ENCODE measurements at places on chromosomes 2 and 18.

DNA sequence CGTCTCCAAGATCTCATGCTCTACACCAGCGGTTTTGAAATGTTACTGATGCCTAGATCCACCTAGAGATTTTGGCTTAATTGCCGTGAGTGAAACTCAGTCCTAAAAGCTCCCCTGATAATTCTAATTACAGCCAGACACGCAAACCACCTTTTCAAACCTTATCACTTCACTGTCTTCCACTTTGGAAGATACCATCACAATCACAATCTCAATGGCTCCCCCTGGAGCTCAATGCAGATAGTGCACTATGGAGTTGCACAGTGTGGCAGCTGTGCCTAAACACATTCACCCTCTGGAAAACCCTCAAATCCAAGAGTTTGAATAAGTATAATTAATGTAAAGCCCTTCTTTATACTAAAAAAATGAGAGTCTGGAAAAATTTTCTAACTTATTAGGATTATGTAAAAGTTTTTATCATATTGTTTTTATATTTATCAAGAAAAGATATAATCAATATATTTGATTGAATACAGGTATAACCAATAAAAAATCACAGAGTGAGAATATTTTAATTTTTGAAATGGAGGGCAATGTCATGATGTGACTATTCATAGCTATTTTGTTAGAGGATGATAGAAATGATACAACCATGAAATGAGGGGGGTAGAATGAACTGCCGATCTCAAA is 102.9 kb upstream of the SLC8A1 start:
- DNase-seq: peak; percentile 4

GRCh38 chr2:226911932-226912331 is 76.1 kb downstream of the RHBDD1 start:
- DNase-seq: no peak

- no peak for DNase-seq
These were observed 42.4 kb downstream of the TMEM18 start for GRCh38 chr2:634636-635388.

GRCh38 chr2:118813111-118813510 is 34.3 kb downstream of the EN1 start:
- DNase-seq: no peak

DNA sequence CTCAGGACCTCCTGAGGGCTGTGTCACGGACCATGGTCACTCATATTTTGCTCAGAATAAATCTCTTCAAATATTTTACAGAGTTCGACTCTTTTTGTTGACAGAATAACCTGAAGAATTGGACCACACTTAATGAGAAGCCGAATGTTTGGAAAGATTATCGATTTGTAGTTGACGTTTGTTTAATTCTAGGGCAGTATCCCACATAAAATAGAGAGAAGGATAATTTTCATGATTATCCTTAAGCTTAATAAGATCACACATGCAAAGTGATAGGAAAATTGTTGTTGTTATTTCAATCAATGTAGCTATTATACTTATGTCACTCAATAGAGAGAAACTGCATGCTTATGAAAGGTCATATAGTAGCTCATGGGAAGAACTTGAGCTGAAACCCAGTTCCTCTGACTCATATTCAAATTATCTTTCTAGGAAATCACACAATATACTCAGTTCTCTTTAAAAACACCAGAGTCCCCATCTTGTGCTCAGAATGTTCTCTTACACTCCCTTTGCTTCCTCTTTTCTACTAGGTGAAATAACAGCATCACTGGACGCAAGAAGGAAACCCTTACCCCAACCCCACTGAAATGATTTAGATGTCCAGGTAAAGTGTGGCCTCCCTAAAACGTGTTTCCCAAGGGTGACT is 982.1 kb downstream of the TSN start:
- no peak for DNase-seq

GRCh38 chr2:213640738-213641425 is 356.6 kb downstream of the SPAG16 start:
- no peak for DNase-seq

GRCh38 chr2:207264310-207264709 is 98.6 kb upstream of the KLF7 start:
- DNase-seq: no peak

DNA sequence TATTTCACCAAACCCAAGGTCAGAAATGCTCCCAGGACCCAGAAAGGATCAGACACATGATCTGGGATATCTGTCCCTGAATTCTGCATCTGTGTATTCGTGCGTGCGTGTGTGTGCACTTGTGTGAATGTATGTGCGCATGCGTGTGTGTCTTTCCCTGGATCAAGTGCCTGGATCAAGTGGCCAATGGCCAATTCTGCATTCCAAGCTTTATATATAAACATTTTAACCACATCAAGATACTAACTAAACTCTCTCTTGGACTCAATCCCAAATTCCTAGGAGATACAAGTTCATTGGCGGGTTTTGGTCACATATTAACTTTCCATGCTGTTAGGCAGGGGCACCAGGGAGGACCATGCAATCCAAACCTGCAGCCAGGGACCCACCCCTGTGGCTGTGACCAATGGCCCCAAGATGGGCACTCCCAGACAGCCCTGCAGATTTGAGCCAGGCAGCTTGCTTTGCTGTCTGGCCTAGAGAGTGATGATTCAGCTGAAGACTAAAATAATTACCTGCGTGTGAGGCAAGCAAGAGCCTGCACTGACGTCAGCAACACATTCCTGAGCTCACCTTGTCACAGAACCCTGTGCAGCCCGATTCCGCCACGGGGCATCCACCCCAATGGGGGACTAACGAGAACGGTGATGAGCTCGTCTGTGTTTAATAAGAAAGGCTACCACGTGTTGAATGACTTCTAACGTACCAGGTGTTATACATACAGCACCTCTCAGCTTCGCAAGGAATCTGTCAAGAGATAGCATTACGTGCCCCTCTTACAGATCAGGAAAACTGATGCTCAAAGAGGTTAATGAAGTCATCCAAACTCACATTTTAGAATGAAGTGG is 45.3 kb upstream of the ROCK2 start:
- DNase-seq: no peak

GRCh38 chr18:45667056-45667736 is 51.9 kb downstream of the SLC14A2 start:
- no peak for DNase-seq

- no peak for DNase-seq
These were observed 108.5 kb upstream of the COL5A2 start for GRCh38 chr2:189287982-189288521.

- no peak for DNase-seq
These were observed 100.7 kb downstream of the ANKRD44 start for GRCh38 chr2:197209742-197210408.

- DNase-seq: no peak
These were observed 513.6 kb upstream of the LRRTM4 start for GRCh38 chr2:78035804-78036203.

DNA sequence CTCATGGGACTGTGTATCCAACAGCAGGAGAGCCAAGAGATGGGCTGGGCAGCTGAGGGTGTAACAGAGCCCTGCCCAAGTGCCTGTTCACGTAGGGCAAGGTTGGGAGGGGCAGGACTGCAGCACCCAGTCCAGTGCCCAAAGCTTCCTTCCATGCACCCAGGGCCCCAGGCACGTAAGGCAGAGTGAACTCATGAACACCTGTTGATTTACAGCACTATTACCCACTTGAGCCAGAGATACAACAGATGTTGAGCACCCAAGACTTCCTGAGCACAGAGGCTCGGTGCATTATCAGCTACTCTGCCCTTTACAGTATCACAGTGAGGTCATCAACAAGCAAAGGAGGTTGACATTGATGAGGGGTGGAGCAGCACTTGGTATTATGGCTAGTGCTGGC is 50.2 kb upstream of the FHL2 start:
- no peak for DNase-seq

- no peak for DNase-seq
These were observed 71.5 kb downstream of the SFXN5 start for GRCh38 chr2:72999729-73000725.

GRCh38 chr2:81324046-81324445 is 1019.5 kb upstream of the LRRTM1 start:
- DNase-seq: no peak

GRCh38 chr18:44742718-44743311 is 62.1 kb downstream of the SETBP1 start:
- DNase-seq: no peak

GRCh38 chr2:9423100-9423921 is at the start of the genes CPSF3 and ITGB1BP1:
Gene CPSF3, plus strand, starts transcription at chr2:9423654. Its CDS starts 120 bp downstream, at chr2:9423774.
Gene ITGB1BP1, minus strand, starts transcription at chr2:9423528. Its CDS starts 4,831 bp downstream, at chr2:9418697.
- peak; percentile 95 for DNase-seq

GRCh38 chr2:149841396-149841795 is 253.8 kb upstream of the MMADHC start:
- DNase-seq: no peak

- DNase-seq: no peak
These were observed 551.7 kb downstream of the SLC4A3 start for GRCh38 chr2:220178991-220179695.

- DNase-seq: no peak
These were observed 218.4 kb downstream of the TMEM163 start for GRCh38 chr2:134500211-134500935.

DNA sequence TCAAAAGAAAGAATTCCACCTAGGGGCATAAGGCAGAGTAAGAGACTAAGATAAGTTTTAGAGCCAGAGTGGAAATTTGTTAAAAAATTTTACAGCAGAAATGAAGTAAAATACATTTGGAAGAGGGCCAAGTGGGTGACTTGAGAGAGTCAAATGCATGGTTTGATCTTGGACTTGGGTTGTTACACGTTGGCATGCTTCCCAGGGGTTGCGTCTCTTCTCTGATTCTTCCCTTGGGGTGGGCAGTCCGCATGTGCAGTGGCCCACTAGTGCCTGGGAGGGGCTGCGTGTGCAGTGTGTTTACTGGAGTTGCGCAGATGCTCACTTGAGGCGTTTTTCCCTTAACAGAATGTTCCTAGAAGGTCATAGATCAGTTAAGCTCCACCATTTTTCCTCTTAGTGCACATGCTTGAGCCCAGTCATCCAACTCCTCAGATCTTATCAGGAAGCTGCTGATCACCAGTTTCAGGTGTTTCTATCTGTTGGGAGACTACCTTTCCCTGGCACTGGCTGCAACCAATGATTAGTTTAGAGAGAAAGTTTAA is 13.1 kb downstream of the SEH1L start:
- DNase-seq: no peak

GRCh38 chr2:23241121-23241520 is 143.9 kb upstream of the KLHL29 start:
- DNase-seq: no peak

- DNase-seq: no peak
These were observed 31.7 kb downstream of the SLC40A1 start for GRCh38 chr2:189548666-189549448.

GRCh38 chr18:62412231-62412979 is 87.3 kb downstream of the TNFRSF11A start:
- no peak for DNase-seq

DNA sequence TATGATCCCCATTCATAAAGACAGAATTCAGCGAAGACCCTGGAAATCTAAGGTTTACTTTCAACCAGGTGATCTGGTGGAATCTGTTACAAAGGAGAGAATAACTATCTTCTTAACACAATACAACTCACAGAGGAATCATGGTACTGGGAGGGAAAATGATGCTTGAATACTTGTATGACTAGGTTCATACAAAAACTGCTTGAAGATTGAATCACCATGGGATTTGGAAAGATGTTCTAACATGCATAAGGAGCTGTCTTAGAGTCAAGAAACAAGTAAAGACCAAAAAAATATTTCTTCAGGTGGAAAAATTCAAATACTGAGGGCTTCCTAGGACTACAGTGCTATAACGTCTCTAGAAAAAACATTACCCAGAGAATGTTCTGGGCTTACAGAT is 32.2 kb downstream of the COL5A2 start:
- no peak for DNase-seq

GRCh38 chr2:74881626-74882298 is 47.8 kb downstream of the HK2 start:
- DNase-seq: no peak

DNA sequence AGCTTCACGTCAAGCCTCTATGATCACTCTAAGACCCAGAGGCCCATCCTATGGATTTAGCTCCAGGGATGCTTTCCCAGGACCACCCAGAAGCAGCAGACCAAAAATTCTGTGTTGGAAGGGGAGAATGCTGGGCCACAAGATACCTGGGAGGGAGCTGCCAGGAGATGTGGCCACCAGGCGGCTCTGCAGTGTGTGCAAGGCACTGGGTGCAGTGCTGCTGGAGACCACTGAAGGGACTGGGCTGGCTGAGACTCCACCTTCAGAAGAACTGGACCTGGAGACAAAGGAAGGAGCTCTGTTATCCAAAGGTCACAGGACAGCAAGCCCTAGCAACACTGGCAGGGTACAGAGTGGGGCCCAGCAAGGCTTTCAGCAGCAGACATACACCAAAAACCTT is 34.0 kb downstream of the KANSL3 start:
- DNase-seq: no peak

DNA sequence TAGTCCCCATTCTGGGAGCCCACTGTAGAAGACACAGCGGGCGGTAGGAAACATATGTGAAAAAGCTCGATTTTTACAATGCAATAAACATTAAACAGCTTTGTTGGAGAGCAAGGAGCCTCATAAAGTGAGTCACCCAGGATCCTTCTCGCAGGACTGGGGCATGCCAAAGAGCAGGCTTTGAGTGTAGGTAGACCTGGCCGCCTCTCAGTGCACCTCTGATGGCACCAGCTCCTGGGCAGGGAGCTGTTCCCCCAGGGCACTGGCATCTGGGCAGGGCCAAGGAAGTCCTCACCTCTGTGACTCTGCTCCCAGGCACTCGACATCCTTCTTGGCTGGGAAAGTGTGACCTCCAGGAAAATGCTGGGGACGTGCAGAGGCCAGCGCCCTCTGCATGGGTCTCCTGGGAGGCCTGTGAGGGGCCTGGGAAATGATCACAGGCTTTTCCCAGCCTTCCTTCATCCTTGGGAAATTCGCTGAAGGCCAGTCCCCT is 94.2 kb downstream of the POLR1A start:
- no peak for DNase-seq

DNA sequence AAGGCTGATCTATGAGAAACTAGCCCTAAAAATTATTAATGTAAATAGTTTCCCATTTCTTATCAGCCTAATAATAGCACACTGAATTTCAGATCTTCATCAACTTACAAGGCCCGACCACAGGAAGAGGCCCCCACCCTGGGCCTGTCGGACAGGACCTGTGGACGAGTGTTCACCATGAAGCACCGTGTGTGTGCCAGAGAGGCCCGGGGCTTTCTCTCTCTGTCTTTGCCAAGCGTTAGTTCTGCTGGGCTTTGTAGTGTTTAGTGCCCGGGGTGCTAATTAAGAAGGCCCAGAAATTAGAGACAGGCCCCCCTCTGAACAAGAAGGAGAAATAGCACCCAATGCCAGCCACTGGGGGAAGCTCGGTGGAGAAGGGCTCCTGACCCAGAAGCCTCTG is 265.7 kb downstream of the TWIST2 start:
- DNase-seq: no peak

DNA sequence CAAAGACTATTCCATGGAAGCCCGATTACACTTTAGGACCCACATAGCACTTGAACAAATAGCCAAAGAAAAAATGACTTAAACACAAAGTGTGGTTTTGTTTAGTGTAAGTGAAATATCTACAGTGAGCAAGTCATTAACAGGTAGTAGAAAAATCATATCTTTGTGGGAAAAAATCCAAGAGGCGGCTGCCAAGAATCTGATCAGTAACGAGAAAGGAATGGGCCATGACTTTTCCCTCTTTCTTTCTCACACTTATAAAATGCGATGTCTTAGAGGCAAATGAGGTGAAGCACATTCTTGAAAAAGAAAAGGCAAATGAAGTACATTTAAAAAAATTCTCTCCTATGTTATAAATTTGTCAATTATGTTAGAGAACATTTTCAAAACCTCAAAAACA is 12.9 kb upstream of the GEMIN6 start:
- DNase-seq: no peak
